Progenitor cell of endocrine pancreas (in vitro differentiated cells): ENCODE measurements at places on chromosomes 2 and 18.
A peak's percentile ranks its signal among the peaks of the same experiment; 100 is the strongest.

DNA sequence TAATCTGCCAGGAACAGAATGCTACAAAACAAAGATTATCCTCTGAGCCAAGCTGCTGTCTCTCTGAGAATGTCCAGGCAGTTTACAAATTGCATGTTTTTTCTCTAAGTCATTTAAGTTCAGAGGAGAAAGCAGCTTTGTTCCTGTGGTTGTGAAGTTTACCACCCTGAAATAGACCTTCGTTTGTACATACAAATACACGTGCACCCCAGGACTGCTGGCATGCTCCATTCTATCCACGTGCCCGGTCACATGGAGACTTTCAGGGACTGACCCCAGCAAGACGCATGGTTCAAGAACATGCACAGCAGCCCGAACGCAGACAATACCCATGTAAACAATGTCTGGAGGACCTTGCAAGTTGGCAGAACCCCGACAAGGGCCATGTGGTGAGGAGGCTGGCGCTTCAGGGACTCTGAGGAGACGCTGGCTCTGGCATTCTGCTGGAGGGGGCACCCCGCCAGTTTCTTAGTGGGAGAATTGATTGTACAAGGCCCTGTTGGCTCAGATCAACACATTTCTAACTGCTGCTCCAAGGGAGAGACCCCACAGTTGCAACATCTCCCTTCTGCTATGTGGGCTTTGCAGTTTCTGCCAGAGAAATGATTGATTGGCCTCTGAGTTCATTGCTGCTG is 33.3 kb downstream of the FAM178B start:
- H3K36me3 ChIP-seq = no peaks in the 10 kb centered on the region
- peaks cover 13% of the 10 kb centered on the region for H3K4me1 ChIP-seq
- DNase-seq = no peak
- H3K27ac ChIP-seq = no peak overlapping the region
- no peak overlapping the region for H3K4me3 ChIP-seq
- peaks cover 10% of the 10 kb centered on the region for H3K27me3 ChIP-seq

DNA sequence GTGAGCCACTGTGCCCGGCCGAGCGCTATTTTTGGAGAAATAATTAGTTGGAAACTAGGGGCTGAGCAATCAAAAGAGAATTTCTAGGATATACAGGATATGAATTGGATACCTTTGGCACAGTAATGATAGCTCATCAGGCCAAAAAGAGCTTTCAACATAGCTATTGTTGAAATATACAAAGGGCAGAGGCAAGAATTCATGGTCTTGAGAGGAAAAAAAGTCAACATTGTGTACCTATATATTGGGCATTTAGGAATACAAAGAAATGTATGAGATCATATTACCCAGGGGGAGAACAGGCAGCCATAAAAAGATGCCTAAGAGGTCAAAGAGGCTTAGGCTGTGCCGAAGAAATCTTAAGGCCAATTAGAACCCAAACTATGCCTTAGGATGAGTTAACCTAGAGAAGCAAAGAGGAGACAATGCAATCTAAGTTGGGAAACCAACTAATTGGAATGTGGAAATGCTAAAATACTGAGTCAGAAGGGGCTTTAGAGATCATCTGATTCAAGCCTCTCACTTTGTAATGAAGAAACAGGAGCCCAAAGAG is 99.0 kb downstream of the RBBP8 start:
- H3K4me3 ChIP-seq = no peak overlapping the region
- H3K27me3 ChIP-seq = no peaks in the 10 kb centered on the region
- no peaks in the 10 kb centered on the region for H3K4me1 ChIP-seq
- no peak overlapping the region for H3K27ac ChIP-seq
- peaks cover 19% of the 10 kb centered on the region for H3K36me3 ChIP-seq

DNA sequence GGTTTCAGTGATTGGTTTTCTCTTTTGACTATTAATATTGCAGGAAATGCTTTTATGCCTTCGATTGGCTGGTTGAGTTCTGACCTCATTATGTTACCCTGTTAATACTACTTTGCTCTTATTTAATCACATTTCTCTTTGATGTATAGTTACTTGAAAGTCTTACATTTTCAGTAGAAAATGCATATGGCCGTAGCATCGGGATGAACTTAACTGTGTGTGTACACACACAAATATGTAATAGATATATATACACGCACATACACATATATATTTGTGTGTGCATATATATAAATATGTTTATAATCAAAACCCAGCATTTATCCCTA is 1.6 kb downstream of the EPC2 start:
- H3K27ac ChIP-seq = peak overlapping the region; percentile 91
- H3K27me3 ChIP-seq = peaks cover 12% of the 10 kb centered on the region
- peaks cover 21% of the 10 kb centered on the region for H3K4me1 ChIP-seq
- DNase-seq = no peak
- H3K36me3 ChIP-seq = no peaks in the 10 kb centered on the region

DNA sequence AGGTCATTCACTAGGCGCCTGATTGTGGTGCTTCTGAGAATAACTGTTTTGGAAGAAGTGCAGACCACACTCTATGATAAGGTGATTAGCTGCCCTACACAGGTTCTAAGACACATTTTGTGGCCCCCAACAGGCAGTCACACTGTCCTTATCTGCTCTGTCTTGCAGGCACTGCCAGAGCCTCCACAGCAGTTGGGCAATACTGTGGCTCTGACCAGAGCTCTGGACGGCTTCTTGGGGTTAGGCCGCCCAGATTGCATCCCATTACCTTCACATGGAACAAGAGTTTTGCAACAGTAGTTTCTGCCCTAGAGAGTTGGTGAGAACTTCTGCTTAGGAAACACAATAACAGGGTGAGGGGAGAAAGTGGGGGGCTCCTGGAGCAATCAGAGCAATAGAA is 22.7 kb downstream of the RUFY4 start:
- no peak overlapping the region for H3K4me3 ChIP-seq
- H3K4me1 ChIP-seq = peaks cover 2% of the 10 kb centered on the region
- DNase-seq = no peak
- H3K36me3 ChIP-seq = no peaks in the 10 kb centered on the region
- no peak overlapping the region for H3K27ac ChIP-seq

DNA sequence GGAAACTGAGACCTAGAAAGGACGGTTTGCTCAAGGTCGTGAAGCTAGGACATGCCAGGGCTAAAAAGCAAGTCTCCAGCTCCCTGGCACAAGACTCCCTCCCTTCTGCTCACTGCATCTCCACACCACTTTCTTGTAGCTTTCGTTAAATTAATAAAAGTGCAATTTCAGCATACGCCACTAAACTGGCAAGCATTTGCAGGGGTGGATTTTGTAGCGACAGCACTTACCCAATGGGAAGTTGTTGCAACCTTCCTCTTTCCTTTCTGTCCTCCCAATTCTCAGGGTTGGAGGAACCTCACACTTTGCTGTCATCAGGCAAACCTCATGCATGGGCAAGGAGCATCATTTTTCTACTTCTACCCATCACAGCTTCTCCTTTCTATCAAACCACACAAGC is 7.4 kb upstream of the RHOB start:
- no peak for DNase-seq
- no peak overlapping the region for H3K27ac ChIP-seq
- H3K27me3 ChIP-seq = peaks cover 3% of the 10 kb centered on the region
- H3K4me1 ChIP-seq = peaks cover 14% of the 10 kb centered on the region

DNA sequence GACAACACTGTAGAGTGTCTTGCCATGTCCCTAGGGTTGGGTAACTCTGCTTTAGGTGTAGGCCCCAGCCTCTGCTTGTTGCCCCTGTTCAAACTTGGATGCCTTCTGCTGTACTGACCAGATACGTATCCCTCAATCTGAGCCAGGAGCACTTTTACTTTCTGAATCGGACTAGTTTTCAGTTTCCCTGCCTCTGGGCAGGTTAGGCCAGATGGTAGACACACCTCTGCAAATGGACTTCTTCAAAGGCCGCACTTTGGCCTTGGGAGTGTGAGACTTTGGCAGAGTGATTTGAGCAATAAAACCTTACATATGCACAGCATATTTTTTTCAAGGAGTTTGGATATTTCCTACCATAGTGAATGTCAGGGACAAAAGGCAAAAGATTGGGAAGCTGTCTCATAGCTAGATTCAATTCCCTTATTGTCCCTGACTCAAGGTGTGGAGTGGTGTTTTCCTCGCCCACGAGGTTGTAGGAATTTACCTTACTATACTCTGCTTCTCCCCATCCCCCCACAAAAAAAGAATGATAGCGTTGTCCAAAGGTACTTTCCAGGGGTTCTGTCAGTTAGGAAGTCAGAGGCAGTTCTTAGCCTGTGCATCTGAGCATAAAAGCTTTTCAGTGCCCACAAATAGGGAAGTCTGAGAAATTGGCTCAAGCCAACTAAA is 15.3 kb upstream of the PARD3B start:
- no peaks in the 10 kb centered on the region for H3K4me1 ChIP-seq
- H3K27ac ChIP-seq = no peak overlapping the region
- no peak for DNase-seq
- no peaks in the 10 kb centered on the region for H3K27me3 ChIP-seq

DNA sequence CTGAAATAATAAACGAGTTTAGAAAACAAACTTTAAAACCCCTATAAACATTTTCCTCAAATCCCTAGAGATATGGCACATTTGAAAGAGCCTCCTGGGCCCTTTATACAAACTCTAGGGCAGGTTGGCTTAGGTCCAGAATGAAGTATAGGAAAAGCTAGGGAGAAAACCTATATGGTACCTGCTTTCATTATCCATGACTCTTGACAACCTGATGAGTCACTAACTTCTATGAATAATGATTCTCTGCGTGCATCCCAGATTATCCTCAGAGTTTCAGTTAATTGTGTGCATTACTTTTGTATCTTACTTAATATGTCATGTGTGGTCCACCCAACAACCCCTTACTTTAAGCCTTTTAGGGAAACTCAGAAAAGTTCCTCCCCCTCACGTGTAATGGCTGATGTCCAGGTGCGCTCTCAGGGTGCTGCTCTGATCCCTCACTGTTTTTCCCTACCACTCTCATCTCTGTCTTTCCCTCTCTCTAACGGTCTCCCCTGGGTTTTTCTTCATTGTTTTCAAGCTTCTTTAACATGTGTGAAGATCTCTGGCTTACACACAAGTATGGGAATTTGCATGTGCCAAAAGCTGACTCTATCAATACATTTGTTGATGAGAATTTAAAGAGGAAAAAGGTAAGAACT is 78.5 kb downstream of the LRP1B start:
- DNase-seq = no peak
- H3K27ac ChIP-seq = no peak overlapping the region
- no peaks in the 10 kb centered on the region for H3K36me3 ChIP-seq
- no peak overlapping the region for H3K4me3 ChIP-seq

DNA sequence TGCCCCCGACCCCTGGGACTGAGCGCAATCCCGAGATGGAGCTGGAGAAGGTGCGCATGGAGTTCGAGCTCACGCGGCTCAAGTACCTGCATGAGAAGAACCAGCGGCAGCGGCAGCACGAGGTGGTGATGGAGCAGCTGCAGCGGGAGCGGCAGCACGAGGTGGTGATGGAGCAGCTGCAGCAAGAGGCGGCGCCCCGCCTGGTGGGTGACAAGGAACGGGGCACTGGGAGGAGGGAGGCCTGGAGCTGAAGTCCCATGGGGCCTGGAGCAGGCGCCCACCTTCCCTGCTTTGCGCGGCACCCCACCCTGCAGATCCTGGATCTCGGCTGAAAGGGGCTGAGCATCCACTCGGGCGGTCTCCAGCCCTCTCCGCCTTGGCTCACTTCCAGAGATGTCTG is 1.2 kb downstream of the TMEM247 start:
- H3K4me3 ChIP-seq = no peak overlapping the region
- peaks cover 7% of the 10 kb centered on the region for H3K27me3 ChIP-seq
- no peaks in the 10 kb centered on the region for H3K4me1 ChIP-seq
- H3K36me3 ChIP-seq = no peaks in the 10 kb centered on the region
- DNase-seq = no peak
- H3K27ac ChIP-seq = no peak overlapping the region

DNA sequence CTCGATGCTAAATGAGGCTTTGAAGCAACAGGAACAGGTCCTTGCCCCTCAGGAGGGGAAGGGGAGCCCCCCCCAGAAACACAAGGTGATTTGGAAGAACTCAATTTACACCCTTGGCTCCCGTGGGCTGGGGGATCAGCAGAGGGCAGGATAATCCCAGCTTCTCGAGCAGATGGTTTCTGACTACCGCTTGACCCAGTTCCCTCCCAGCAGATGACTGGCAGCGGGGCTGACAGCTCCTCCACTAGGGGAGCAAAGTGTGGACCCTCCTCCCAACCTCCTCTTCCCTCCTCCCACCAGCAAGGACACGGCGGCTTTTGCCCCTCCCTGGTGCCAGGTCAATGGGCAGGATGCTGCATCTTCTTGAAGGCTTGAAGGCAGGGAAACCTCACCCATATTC is 3.5 kb upstream of the INHBB start:
- peaks cover 5% of the 10 kb centered on the region for H3K4me1 ChIP-seq
- H3K27ac ChIP-seq = no peak overlapping the region
- H3K36me3 ChIP-seq = no peaks in the 10 kb centered on the region

DNA sequence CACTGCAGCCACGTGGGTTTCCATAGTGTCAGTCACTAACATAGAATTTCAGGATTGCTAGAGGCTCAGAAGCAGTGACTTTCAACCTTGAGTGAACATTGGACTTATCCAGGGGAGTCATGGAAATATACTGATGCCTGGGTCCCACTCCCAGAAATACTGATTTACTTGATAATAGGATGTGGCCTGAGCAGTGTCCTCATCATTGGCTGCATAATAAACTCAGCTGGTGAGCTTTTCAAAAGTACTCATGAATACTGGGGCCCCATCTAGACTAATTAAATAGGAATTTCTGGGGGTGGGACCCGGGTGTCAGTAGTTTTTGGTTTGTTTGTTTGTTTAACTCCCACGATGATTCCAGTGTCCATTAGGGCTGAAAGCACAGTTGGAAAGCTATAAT is 141.4 kb downstream of the COL4A4 start:
- DNase-seq = no peak
- H3K27ac ChIP-seq = no peak overlapping the region
- no peak overlapping the region for H3K4me3 ChIP-seq
- H3K36me3 ChIP-seq = no peaks in the 10 kb centered on the region
- H3K27me3 ChIP-seq = no peaks in the 10 kb centered on the region
- H3K4me1 ChIP-seq = no peaks in the 10 kb centered on the region

GRCh38 chr2:179005976-179006375 is 44.0 kb downstream of the CCDC141 start:
- no peak for DNase-seq
- peaks cover 20% of the 10 kb centered on the region for H3K4me1 ChIP-seq
- peak overlapping the region; percentile 81 for H3K27ac ChIP-seq
- no peak overlapping the region for H3K4me3 ChIP-seq

DNA sequence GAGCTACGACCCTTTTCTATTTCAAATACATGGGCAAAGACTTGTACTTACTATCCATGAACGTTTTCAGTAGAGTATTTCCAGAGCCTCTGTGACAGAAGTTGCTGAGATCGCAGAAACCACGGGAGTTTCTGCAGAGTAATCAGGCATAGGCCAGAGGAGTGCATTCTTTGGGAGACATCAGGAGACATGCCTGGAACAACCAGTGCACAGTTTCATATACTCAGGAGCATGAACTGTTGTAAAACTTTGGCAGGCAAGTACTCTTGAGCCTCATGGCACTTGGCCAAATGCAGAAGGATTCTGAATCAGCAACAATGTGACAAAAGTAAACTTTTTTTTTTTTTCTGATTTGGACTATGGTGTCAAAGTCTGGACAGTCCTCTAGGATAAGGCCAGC is 307.1 kb downstream of the GRB14 start:
- H3K27ac ChIP-seq = no peak overlapping the region
- no peaks in the 10 kb centered on the region for H3K27me3 ChIP-seq
- DNase-seq = no peak
- no peaks in the 10 kb centered on the region for H3K4me1 ChIP-seq
- no peaks in the 10 kb centered on the region for H3K36me3 ChIP-seq

- DNase-seq = no peak
- no peak overlapping the region for H3K4me3 ChIP-seq
- H3K36me3 ChIP-seq = peaks cover 2% of the 10 kb centered on the region
- no peaks in the 10 kb centered on the region for H3K27me3 ChIP-seq
- no peak overlapping the region for H3K27ac ChIP-seq
Measured at GRCh38 chr2:8125741-8126711, 555.8 kb upstream of the ID2 start.
